ENCODE measurements at places on chromosomes 2 and 18. TPM values are rescaled to one million over a fixed set of nuclear protein-coding genes. Genes with fewer than 3 reads are reported as not detected.

EFR3B gene
- total RNA-seq: 0.83 TPM

SLC4A3 gene
- total RNA-seq: 30.4 TPM

OSGEPL1 gene
- total RNA-seq: 1.5 TPM

PROKR1 gene
- not detected for total RNA-seq

AMER3 gene
- not detected for total RNA-seq

PAX8 gene
- total RNA-seq: 2.1 TPM

DNA sequence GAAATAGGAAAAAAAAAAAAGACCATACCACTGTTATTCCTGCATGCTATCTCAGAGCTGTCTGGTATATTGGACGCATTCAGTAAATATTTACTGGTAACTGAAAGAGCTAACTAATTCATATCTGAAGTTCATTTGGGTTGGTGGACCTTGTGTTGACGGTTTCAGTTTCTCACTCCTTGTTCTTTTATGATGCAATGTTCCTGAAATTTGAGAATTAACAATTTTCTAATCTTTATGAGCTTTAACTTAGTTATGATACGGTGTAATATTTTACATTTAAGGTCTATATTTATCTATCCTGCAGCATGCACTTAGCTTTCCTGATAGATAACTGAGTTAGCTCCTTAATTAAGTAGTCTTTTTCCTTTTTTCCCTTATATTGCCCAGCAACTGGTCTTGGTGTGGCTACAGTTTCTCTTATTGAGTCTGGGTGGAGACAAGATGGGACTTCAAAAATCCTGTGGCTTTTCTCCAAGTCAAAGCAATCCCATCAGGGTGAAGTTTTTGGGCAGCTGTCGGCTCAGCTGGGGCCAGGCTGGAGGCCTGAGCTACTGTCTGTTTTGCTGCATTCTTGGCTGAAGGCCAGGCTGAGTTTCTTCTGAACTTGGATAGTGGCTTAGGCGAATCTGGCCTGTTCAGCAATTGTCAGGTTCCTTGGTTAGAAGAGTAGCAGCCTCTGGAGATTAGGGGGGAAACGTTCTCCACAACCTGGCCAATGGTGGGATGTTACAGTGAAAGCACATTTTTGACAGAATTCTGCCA lies 78.4 kb upstream of the MEX3C start:
- no peak overlapping the region for H3K27ac ChIP-seq
- no peaks in the 10 kb centered on the region for H3K36me3 ChIP-seq
- H3K4me1 ChIP-seq: no peaks in the 10 kb centered on the region
- no peak for DNase-seq
- H3K27me3 ChIP-seq: no peaks in the 10 kb centered on the region

DNA sequence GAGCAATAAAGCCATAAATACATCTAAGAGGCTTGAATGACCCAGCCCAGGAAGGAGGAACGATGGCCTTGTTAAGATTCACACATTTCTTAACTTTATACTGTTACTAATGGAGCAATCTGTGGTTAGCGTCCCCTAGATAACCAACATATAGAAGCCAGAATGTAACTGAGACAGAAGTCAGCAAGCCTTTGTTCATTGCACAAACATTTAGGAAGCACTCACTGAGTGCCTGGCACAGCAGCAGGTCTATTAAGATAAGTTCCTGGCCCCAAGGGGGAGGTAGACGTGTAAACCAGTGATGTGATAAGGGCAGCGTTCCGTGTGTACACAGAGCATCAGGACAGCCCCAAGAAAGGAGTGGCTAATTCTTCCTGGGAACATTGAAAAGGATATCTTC lies 63.6 kb upstream of the ATL2 start:
- no peaks in the 10 kb centered on the region for H3K27me3 ChIP-seq
- H3K4me3 ChIP-seq: no peak overlapping the region
- peak overlapping the region; percentile 1 for H3K27ac ChIP-seq
- no peaks in the 10 kb centered on the region for H3K36me3 ChIP-seq

DNA sequence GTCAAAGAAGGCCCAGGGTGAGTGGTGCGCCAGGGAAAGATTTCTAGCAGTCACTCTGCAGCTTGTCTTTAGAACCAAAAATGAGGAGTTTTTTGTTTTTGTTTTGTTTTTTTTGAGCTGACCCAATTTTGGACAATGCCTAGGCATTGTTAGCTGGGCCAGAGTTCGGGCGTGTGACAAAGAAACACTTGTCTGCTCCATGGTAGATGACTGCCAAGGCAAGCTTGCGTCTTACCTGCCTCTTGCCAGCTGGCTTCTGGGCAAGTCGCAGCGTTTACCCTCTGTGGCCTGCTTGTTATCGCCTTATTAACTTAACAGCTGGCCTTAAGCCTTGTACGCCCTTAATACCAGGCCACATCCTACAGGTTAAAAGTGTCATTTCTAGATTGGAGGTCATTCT lies 114.3 kb downstream of the GALNT1 start:
- no peak overlapping the region for H3K27ac ChIP-seq
- H3K4me3 ChIP-seq: no peak overlapping the region
- no peak for DNase-seq
- no peaks in the 10 kb centered on the region for H3K4me1 ChIP-seq

DNA sequence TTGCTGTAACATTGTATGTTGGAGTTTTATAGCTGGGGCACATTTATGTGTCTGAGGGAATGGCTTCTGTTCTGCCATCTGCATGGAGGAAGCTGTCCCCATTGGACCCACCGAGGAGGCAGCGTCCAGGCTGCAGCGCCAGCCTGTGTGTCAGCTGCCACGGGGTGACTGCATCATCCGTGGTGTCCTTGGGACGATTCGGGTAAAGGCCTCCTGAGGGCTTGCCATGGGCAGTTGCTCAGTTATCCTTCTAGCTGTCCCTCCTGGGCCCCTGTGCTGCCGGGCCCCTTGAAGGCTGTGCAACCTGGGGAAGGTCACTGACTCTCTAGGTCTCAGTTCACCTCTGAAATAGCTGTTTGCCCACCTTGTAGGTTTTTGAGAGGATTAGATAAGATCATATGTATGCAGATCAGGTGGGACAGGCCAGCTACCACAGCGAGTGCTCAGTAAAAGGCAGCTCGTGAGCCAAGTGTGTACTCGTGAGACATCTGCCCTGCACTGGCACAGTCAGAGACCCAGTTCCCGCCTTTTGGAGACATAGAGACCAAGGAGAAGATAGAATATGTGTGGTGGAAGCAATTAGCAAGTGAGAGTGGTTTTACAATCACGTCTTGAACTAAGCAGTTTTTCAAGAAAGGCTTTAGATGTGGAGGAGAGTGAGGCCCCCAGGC lies 10.6 kb downstream of the LDLRAD4 start:
- no peak overlapping the region for H3K4me3 ChIP-seq
- H3K27ac ChIP-seq: no peak overlapping the region
- peaks cover 3% of the 10 kb centered on the region for H3K36me3 ChIP-seq

DNA sequence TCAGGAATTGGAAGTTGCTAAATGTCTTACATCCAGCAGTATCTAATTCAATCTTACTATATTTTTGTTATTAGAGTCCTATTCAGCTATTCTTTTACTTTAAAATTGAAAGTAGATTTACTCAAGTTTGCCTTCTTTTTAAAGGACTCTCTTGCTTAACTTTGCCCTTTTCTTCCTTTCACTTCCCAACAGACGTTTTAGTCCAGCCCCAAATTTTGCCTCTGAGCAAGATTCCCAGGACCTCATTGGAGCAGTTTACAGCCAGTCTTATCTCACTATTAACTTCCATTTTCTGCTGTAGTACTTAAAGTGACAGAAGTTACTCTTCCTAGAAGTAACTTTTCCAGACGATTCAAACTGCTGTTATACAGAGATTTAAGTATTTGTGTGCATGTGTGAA lies 1.7 kb upstream of the PRKD3 start:
- no peak for DNase-seq
- no peaks in the 10 kb centered on the region for H3K36me3 ChIP-seq
- peak overlapping the region; percentile 81 for H3K4me3 ChIP-seq
- peak overlapping the region; percentile 93 for H3K27ac ChIP-seq
- H3K27me3 ChIP-seq: no peaks in the 10 kb centered on the region

- H3K27ac ChIP-seq: no peak overlapping the region
- no peak for DNase-seq
- no peak overlapping the region for H3K4me3 ChIP-seq
- no peaks in the 10 kb centered on the region for H3K27me3 ChIP-seq
Measured at GRCh38 chr18:13703899-13704298, 22.5 kb downstream of the FAM210A start.

DNA sequence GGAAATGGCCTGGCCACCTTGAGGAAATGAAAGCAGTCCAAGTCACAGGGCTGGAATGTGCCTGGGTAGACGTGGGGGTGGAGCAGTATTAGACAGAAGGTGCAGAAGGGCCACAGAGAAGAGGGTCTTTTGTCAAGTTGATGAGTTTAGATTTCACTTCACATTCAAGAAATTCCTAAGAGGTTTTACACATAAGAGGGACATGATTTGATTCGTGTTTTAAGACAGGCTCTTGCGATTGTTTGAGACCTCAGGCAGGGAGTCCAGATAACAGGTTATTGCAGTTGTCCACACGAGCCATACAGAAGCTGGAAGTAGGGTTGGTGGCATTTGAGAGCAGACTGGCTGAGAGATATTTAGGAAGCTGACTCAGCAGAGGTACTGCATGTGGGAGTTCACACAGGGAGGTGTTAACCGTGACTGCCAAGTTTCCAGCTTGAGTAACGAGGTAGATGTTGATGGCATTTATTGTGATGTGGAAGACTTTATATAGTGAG lies 64.6 kb downstream of the NEB start:
- no peak for DNase-seq
- peaks cover 4% of the 10 kb centered on the region for H3K4me1 ChIP-seq
- no peak overlapping the region for H3K27ac ChIP-seq
- no peaks in the 10 kb centered on the region for H3K27me3 ChIP-seq
- H3K4me3 ChIP-seq: no peak overlapping the region

DNA sequence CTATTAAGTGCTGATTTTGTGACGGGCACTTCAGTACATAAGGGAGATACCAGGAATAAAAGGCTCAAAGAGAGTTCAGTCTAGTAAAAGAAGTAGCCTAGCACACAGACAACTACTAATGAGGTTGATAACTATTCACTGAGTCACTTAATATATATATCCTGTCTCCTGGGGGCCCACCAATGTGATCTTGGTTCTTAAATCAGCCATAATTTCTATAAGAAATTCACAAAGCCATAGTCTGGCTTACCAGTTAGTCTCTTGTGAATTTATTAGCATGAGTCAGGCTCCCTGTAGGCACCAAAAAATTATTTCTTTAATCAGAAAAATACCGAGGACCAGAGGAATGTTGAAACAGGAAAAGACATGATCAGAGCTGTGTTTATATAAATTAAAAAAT lies 10.4 kb downstream of the KCNE4 start:
- H3K4me3 ChIP-seq: no peak overlapping the region
- no peaks in the 10 kb centered on the region for H3K36me3 ChIP-seq
- no peak overlapping the region for H3K27ac ChIP-seq
- no peak for DNase-seq

- peaks cover 76% of the 10 kb centered on the region for H3K4me1 ChIP-seq
- DNase-seq: no peak
- H3K27ac ChIP-seq: peak overlapping the region; percentile 81
- H3K27me3 ChIP-seq: no peaks in the 10 kb centered on the region
Measured at GRCh38 chr2:230866756-230867523, 2.2 kb downstream of the ITM2C start.

DNA sequence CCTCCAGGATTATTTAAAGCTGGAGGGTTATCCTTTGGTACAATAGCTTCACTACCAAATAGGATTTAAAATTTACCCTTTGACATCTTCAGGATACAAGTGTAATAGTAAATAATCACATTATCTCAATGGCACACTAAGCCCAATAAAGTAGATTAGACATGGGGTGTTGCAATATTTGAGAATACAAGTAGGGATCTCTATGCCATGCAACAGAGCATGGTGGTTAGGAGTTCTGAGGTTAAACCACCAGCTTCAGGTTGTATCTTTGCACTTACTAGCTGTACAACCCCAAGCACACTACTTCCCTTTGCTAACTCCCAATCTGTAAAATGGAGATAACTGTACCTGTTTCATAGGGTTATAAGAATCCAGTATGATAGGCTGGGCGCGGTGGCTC lies 6.2 kb downstream of the MBD2 start:
- H3K36me3 ChIP-seq: no peaks in the 10 kb centered on the region
- no peak for DNase-seq

DNA sequence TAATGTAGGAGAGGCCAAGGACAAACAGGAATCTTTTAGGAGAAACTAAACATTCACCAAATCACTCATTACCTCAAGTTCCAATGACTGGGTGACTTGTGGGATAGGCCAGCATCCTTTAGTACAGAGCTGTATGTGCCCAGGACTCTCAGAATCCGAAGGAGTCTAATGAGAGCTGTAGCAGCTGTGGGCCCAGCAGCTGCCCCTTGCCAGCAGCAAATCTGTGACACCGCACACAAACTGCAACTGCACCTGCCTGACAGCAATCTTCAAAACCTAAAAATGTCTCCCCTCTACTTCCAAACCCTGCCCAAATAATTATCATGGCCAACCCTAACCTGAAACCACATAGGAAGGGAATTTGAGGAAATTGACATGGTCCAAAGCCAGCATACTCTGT lies 44.5 kb upstream of the ACVR2A start:
- H3K27ac ChIP-seq: no peak overlapping the region
- H3K4me1 ChIP-seq: no peaks in the 10 kb centered on the region
- no peaks in the 10 kb centered on the region for H3K36me3 ChIP-seq
- H3K27me3 ChIP-seq: no peaks in the 10 kb centered on the region
- DNase-seq: no peak

- no peak overlapping the region for H3K27ac ChIP-seq
- H3K36me3 ChIP-seq: no peaks in the 10 kb centered on the region
- no peaks in the 10 kb centered on the region for H3K27me3 ChIP-seq
Measured at GRCh38 chr2:219681694-219682300, 54.4 kb downstream of the SLC4A3 start.

GRCh38 chr18:9839211-9839610 lies 46.6 kb upstream of the TXNDC2 start:
- peak overlapping the region; percentile 80 for H3K27ac ChIP-seq
- no peaks in the 10 kb centered on the region for H3K27me3 ChIP-seq
- no peak overlapping the region for H3K4me3 ChIP-seq
- H3K4me1 ChIP-seq: peaks cover 77% of the 10 kb centered on the region

GRCh38 chr2:176390276-176391147 lies 121.3 kb downstream of the MTX2 start:
- no peak for DNase-seq
- H3K36me3 ChIP-seq: no peaks in the 10 kb centered on the region
- no peak overlapping the region for H3K27ac ChIP-seq
- no peak overlapping the region for H3K4me3 ChIP-seq

DNA sequence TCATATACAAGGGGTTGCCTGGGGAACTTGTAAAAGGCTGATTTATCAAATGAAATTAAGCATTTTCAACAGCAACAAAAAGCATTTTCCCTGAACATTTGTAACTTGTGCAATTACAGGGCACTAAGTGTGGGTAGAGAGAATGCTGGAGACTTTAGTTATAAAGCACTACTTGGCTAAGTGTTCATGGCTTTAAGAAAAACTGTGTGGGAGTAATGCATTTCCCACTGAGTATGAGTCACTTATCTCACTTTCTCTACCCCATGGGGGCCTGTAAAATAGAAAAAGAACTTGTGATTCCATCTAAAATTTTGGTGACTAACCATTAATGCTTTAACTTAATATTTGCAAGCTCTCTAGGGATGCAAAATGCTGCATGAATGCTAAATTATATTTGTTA lies 193.4 kb downstream of the CCDC102B start:
- H3K27ac ChIP-seq: no peak overlapping the region
- no peaks in the 10 kb centered on the region for H3K36me3 ChIP-seq
- H3K4me3 ChIP-seq: no peak overlapping the region
- DNase-seq: no peak
- H3K27me3 ChIP-seq: no peaks in the 10 kb centered on the region

- H3K27me3 ChIP-seq: no peaks in the 10 kb centered on the region
- H3K36me3 ChIP-seq: no peaks in the 10 kb centered on the region
- DNase-seq: no peak
- no peak overlapping the region for H3K27ac ChIP-seq
Measured at GRCh38 chr18:76662626-76663025, 159.7 kb upstream of the ZNF236 start.

Data from esophagus muscularis mucosa (tissue), 4 donors.